Stimulated activated CD8-positive, alpha-beta memory T cell treated with anti-CD3 and anti-CD28 coated beads, Interleukin-4, amount 100 ng/mL, for 1 hour (primary cell): ENCODE measurements at places on chromosomes 4 and X.

DNA sequence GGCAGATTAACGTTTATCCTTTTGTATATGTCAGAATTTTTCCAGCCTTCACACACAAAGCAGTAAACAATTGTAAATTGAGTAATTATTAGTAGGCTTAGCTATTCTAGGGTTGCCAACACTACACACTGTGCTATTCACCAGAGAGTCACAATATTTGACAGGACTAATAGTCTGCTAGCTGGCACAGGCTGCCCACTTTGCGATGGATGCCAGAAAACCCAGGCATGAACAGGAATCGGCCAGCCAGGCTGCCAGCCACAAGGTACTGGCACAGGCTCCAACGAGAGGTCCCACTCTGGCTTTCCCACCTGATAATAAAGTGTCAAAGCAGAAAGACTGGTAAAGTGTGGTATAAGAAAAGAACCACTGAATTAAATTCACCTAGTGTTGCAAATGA, 94.8 kb downstream of the TET2 start:
- no peak for DNase-seq

- no peak for DNase-seq
Measured at GRCh38 chr4:164902608-164903007, 25.6 kb downstream of the APELA start.

DNA sequence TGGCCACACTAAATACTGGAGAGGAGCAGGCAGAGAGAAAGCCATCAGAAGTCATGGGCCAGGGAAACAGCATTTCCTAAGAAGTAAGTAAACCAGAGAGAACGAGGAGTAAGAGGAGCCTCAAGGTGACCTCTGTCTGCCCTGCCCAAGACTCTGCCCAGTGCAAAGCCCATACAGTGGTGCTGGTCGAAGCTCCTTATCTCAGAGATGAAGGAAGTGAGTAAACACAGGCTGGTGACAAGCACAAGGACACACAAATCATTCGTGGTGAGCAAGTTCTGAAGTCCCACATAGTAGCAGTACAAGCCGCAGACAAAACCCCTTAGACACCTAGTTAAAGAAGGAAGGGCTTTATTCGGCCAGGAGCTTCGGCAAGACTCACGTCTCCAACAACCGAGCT, 62.7 kb downstream of the DCTD start:
- DNase-seq: no peak

GRCh38 chr4:26713563-26714151, 129.8 kb downstream of the TBC1D19 start:
- no peak for DNase-seq

DNA sequence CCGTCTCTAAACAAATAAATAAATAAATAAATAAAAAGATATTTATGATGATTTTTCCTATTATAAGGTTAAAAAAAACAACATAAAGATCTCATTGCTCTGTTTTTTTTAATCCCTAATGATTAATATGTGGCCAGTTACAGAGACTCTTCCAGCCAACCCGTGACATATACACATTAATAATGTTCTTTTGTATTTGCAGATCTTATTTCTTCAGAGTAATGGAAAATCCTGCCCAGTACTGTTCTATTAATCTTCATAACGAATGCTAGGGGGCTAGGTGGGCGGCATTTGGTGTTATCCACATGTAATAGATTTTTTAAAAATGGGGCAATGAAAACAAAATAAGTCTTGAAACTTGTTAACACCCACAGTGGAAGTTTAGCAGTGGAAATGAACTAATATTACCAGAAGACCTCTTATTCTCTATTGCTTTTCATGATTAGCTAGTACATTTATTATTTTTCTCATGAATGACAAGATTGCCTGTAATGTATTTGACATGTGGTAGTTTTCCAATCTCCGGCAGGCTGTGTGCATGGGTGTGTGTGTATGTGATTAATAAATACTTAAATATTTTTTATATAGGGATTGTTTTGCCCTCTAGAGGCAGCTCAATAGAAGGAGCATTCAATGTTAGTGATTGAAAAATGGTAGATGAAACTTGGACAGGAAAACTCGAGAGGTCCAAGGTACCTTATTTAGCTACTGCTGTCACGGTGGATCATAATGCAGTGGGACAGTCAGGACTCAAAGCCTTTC, 457.4 kb downstream of the IL1RAPL1 start:
- DNase-seq: no peak

DNA sequence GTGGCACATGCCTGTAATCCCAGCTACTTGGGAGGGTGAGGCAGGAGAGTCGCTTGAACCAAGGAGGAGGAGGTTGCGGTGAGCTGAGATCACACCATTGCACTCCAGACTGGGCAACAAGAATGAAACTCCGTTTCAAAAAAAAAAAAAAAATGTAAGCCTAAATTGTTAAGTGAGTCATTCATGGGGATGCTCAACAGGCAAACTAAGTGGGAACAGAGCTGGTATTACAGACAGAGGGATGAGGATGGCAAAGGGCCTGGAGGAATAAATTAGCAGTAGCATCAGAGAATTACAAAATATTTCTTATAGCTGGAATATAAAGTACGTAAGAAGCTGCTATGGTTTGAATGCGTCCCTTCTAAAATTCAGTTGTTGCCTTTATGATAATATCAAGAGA, 43.4 kb upstream of the OGT start:
- no peak for DNase-seq

GRCh38 chrX:37905436-37906147, 58.2 kb upstream of the DYNLT3 start:
- no peak for DNase-seq

DNA sequence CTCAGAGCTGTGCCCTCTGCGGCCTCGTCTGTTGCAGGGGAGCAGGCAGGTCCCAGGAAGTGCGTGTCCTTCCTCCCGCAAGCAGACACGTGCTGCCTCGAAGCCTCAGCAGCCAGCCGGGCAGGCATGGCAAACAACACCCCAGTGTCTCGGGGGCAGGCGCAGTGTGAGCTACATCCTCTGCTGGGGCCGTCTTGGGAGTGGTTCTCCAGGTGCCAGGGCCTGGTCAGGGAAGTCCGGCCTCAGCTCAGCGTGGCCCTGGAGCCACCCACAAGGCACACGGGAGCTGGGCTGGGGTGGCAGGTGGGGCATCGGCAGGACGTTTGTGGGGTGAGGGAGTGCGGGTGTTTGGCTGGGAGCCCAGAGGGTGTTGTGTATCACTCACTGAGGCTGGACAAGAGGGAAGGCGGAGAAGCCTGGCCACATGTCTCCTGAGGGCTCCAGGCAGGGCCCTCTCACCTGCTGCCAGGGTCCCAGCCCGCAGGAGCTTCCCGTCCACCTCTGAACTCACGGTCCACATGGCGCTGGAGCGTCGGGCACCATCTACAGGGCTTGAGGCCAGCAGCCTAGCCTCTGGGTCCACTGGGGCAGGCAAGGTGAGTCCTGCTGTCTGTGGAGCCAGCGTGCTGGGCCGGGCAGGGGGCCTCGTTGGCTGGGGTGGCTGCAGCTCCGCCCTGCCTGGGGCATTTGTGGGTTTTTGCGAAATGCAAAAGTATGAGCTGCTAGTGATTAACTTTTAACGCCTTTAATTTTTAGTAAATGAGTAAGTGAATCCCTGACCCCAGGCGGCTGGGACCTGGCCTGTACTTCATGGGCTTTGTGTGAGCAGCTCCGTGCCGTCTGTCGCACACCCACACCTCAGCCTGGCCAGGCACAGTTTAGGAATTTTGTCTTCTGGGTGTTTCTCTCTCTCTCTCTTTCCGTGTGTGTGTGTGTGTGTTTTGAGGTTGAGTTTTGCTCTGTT, 17.3 kb upstream of the UVSSA start:
- DNase-seq: no peak

DNA sequence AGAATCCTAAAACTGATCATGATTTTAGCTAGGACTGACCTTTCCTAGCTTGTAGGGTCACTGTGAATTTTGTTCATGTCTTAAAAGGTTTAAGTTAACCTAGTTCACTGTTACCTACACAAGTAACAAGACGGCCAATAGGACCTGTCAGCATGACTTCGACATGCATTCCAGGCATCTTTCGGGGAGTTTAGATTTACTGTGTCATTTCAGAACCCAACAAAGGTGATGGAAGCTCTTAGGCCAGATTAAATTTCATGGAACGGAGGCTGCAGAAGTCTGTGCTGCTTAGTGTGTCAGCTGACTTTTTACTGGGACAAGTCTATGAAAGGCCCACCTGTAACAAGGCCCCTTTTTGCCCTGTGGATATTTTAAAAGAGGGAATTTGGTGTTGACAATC, 93.1 kb downstream of the GATB start:
- DNase-seq: no peak

- no peak for DNase-seq
Measured at GRCh38 chr4:174215961-174216680, 67.3 kb downstream of the FBXO8 start.

DNA sequence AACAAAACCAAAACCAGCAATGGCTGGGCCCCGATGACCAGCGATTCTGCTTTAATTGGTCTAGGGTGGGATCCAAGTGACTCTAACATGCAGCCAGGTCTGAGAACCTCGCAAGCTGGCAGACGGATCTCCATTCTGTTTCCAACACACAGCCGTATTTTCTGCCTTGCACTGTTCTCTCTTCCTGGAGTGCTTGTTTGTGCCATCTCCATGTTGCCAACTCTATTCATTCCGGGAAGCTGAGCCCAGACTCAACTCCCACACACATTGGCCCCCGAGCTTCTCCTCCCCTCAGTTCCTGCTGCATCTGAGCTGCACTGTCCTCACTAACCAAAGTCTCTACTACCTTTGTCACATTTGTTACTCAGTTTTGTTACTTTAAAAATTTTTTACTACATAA, 35.6 kb downstream of the GEMIN8 start:
- DNase-seq: no peak

DNA sequence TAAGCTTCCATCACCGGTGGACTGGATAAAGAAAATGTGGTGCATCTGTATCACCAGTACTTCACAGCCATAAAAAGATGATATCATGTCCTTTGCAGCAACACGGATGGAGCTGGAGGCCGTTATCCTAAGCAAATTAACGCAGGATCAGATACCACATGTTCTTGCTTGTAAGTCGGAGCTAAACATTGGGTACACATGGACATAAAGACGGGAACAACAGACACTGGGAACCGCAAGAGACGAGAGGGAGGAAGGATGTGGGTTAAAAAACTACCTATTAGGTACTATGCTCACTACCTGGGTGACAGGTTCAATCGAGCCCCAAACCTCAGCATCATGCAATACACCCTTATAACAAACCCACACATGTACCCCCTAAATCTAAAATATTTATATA, 16.3 kb upstream of the IDS start:
- no peak for DNase-seq

DNA sequence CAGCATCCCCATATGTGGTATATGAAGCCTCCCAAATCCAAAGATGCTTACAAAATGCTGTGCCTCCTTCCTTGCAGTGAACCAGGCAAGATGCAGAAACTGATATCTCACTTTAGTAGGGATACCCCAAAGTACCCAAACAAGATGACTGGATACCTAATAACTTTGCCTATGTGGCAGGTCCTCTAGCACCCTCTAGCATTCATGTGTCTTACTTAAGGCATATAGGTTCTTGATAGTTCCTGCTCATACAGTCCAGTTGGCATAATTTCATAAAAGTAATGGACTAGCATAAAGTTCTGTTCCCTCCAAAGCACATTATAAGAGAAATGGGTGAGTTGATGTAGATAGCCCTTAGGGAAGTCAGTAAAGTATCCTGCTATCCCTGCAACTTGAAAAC, 36.8 kb upstream of the SPP1 start:
- DNase-seq: no peak

DNA sequence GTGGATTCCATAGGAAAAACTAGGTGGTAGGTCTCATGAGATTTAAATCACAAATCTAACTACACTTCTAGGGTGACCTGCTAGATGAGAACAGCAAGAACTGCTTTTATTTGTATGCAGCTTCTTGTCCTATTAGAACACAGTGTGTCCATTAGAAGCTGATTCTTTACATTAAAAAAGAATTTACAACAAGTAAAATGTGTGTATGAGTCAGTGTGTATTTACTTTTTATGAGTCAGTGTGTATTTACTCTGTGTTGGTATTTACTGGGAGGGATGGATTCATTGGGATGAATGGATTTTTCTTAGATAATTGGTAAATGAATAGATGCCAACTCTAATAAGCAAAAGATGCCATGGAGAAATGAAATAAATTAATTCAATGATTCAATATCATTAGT, 40.6 kb upstream of the XPNPEP2 start:
- no peak for DNase-seq

DNA sequence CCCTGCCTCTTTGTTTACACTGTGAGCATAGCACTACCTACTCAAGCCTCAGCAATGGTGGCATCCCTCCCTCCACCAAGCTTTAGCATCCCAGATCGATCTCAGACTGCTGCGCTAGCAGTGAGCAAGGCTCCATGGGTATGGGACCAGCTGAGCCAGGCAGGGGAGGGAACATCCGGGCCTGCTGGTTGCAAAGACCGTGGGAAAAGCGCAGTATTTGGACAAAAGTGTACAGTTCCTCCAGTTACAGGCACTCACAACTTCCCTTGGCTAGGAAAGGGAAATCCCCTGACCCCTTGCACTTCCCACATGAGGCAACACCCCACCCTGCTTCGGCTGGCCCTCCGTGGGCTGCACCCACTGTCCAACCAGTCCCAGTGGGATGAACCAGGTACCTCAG, 26.5 kb downstream of the EGF start:
- DNase-seq: no peak

- no peak for DNase-seq
Measured at GRCh38 chrX:506341-506740, 119.6 kb upstream of the PPP2R3B start.

GRCh38 chrX:39017077-39017476, 215.8 kb downstream of the MID1IP1 start:
- DNase-seq: no peak

GRCh38 chr4:168129802-168130201, 37.5 kb downstream of the ANXA10 start:
- no peak for DNase-seq

- DNase-seq: no peak
Measured at GRCh38 chr4:140300271-140300970, 73.0 kb upstream of the SCOC start.

DNA sequence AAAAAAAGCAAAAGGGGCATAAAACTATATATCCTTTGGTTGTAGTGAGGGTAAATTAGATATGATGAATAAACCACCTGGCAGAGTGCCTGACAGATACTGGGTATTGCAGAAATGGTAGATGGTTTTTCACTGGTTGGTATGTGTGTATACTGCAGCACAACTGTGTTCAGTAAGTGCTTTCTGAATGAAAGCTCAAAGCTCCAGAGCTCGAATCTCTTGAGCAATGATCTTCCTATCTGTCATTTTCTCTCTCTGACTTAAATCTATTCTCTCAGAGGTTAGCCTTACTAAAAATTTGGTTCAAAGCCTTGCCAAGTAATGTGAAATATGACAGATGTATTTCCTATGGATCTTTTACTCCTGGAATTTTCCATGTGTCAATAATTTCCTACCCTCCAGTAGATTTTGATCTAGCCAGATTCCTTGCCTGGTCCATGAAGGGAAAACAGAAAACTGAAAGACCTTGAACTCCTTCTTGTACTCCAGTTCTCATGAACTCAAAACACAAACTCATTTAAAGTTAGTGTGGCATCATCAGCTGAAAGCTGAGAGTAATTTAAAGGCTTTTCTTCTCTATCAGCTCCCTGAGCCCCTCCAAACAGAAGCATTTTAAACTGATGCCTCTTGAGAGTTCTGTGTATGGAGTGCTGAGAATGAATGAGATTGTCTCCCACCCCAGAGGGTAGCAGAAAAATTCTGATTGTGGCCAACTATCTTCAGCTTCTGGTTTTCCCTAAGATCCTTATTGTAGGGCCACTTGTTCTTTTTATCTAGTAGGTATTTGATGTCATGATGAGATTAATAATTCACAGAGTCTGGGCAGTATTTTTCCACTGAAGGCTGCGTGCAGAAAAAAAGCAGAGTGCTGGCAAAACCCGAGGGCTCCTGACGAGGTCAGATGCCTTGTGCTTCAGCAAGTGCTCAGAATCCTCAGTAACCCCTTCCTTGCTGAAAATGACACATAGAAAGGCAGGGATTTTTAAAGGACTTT, 363.4 kb upstream of the BOD1L1 start:
- DNase-seq: no peak
